ENCODE measurements at places on chromosomes 6 and 20.

DNA sequence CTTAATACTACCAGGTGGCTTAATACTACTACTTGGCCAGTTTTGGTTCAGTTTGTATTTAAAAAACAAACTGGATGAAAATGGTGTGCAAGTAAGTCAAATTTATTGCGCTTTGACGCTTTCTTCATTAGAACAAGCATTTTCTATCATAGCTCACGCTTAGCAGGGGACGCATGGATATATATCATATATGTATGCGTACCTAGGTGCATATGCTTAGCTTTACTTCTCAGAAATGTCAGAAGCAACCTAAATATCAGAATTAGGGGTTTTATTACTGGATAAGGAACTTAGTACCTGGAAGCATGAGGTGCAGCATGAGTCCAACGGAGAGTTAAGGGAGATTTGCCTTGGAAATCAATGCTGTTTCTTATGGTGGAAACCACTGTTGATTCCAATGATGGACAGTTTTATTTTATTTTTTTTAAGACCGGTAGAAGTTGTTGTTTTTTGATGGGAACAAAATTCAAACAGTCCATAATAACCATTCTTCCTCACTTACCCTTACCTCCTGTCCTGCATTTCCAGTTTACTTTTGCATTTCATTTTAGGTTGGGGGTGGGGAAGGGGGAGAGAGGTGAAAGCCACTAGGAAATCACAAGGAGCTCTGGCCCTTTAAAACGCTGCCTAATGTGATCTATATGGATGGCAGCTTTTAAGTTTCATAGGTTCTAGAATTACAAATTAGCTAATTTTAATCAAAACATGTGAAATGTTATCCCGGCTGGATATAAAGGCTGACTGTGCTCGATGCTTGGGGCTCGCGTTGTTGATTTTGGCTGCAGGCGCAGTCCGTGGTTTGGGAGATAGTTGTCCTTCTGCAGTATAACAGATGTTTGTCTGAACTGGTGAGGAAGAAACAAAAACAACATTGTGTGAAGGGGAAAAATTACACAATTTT is 2.1 kb downstream of the SOBP start:
- DNase-seq: peak; percentile 37

DNA sequence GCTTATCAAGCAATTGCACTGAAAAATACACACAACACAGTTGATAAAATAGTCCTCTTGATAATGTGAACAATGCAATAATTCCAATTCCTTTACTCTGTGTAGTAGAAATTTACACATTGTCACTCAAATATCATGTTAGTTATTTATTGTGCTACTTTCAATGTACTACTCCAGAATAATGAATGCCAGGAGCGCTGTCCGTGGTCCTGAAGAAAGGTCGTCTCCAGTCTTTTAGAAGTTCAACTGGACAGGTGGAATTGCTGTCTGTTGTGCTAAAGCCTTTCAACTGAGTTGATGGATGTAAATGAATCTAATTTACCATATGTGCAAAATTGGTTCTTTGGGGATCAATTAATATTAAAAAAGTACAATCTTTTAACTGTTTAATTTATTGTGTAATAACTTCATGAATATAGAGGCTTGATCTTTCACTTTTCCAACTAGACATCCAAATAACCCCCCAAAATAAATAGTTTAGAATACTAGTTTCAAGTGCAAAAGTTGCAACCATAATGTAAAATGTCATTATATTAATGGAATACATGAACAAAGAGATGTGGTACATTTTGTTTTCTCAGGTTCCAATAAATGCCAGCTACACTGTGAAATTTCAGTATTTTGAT is 3.2 kb downstream of the GRIK2 start:
- DNase-seq: no peak

- DNase-seq: no peak
Measured at GRCh38 chr6:54801669-54802068, 44.9 kb upstream of the FAM83B start.

- DNase-seq: no peak
Measured at GRCh38 chr6:65259059-65259458, 448.0 kb downstream of the EYS start.

DNA sequence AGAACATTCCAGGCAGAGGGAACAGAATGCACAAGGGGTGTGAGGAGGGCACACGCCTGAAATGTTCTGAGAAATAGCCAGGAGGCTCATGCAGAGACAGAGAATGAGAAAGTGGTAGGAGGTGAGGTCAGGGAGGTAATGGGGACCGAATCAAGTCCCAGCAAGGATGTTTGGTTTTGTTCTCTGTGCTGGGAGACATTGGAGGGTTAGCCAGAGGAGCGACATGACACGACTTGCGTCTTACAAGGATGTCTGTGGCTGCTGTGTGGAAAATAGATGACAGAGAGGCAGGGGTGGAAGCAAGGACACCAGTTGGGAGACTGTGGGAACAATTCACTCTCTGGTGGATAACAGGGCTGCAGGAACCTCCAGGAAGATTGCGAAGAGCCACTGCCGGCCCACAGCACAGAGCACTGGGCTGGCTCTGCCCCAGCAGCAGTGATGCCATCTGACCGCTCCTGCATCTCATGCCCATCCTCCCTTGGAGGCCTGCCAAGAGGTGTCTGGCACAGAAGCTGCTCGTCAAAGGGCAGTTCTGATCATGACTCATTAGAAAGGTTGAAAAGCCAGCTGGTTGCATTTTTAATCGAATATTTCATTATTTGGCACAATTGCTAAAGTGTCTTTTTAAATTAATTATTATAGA is 57.7 kb upstream of the CD83 start:
- DNase-seq: peak; percentile 91

DNA sequence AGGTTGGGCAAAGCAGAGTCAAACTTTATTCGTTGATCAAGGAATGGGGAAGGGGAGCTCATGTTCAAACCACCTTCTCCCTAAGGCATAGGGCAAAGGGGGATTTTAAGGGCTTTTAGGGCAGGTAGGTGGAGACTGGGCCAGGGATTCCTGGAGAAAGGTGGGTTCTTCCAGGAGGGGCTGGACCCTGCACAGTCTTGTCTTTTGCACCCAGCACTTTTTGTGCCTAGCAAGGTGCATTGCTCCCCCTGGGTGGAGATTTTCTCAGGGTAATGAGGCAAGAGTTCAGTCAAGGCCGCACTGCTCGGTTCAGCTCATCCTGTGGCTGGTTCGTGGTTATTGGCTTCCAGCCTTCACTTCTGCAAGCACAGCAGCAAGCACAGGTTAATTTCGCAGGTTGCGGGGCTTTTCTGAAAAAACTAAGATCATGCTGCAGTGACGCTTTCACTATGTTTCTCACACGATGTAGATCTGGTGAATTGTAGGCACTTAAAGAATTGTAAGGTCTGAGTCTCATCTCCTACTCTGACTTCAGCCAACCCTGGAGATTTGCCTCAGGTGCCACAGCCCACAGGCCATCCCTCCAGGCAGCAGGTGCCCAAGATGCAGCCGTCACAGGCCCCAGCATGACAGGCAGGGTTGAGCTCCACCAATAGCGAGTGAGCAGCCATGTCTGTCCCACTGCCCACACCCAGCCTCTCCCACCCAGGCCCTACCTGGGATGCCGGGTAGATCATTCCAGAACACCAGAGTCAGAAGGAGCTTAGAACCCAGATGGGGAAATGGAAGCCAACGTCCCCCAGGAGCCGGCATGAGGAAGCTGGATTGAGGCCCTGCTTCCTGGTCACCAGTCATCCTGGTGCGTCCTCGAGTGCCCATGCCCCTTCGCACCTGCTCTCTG is 37.1 kb downstream of the SUN5 start:
- no peak for DNase-seq

DNA sequence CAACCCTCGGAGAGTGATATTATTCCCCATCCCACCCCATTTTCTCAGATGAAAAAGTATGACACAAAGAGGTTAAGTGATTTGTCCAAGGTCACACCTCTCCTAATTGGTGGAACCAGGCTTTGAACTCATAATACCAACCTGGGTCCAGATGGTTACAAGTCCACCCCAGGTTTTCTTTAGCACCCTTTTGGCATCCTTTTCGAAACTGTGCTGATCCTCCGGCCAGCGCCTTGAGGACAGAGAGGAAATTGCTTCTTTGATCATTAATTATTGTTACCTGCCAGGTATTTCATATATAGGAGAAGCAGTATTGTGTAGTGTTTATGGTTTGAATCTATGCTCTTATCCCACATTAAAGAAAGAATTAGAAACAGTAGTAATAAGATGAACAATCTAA is 29.3 kb upstream of the PDYN start:
- DNase-seq: no peak

DNA sequence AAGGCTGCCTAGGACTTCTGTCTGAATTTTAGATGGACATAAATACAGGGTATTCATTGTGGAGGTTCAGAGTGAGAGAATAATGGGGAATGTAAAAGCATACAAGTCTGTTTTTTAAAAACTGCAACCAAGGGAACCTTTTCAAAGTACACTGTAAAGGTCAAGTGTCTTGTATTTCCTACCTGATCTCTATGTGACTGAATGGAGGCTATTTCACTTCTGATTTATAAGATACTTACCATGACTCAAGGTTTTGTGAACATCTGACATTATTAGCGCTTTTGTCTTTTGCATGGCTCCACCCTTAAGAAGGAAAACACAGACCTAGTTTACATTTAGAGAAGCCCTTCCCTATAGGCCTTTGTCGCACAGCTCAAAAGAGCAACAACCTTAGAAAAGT is 126.5 kb downstream of the ZFAND3 start:
- DNase-seq: no peak

- DNase-seq: no peak
Measured at GRCh38 chr20:49281059-49281912, 3.4 kb upstream of the ZNFX1 start.

DNA sequence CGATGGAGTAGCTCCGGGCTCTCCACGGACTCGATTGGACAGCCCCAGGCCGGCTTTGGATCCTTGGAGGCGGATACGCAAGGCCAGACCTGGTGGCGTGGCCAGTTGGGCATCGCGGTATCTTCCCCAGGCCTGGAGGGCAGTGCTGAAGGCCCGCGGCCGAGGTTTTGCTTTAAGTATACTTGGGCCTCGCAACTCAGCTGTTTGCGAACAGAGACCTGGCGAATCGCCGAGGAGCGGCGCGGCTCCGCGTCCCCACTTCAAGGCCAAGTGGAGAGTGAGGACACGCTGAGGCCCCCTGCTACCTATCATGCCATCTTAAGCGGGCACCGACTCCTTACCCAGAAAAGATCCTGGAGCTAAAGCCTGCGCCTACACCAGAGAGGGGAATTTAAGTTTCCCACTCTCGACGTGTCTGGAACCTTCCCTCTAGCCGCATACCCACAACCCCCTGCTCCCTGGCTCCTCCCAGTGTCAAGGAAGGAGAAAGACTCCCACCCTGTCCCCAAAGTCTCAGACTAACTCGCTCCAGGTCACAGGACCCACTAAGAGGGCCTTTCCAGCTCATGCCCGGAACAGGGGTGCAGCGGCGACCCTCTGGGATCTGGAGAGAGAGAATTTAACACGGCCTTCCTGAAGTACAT is 4.1 kb downstream of the LINC00237 start:
- no peak for DNase-seq

GRCh38 chr20:32111753-32112152 is 2.2 kb downstream of the TM9SF4 start:
- DNase-seq: no peak

DNA sequence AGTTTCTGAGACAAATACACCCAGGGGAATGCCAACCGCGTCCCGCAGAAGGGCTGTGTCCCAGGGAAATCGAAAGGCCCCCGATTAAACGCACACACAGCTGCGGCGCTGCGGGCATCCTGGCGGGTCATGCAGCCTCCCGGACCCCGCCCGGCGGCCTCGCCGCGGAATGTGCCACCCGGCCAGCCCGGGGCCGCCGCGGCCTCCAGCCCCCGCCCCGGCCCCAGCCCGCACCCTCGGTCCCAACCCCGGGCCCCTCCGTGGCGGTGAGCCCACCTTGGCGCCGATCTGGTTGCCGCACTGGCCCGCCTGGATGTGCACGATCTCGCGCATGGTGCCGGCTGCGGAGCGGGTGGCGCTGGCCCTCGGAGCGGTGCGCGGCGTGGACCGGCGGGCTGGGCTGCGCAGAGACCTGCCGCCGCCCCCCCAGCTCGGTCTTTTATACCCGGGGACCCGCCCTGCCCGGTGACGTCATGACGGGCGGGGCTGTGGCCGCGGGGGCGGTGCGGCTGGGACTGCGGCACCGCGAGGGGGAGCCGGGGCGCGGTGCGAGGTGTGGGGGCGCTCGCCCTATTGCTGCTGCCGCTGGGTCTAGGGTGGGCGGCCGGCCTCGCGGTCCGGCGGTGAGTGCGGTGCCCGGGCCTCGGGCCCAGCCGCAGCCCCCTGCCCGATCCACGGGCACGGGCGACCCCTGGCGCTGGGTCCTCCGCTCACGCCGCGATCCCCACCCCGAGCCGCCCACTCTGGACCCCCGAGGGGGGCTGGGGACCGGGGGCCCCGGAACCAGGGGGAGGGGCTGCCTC is at the start of gene TUBB2A:
Gene TUBB2A, minus strand, starts transcription at position 414 of the 803 bp plus-strand sequence. Its CDS starts 81 bp downstream, at position 333.
- DNase-seq: peak; percentile 60

- DNase-seq: no peak
Measured at GRCh38 chr6:155142168-155143028, 121.4 kb upstream of the CLDN20 start.

DNA sequence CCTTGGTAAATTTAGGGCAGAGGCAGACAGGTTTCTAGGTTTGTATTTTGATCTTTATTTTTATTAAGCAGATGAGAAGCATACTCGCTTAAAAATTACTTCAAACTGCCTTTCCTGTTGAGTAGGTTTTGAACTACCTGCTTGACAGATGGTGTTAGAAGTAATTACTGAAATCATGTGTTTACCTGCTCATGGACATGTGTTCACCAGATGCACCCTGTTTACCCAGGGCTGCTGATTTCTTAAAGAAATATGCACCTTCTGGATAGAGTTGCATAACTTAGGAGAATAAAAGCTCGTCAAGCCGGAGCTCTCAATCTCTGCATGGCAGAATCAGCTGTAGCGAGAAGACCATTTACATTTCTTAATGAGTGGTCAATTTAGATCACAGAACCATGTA is 165.1 kb downstream of the CDKAL1 start:
- peak; percentile 99 for DNase-seq

- no peak for DNase-seq
Measured at GRCh38 chr6:21171801-21172200, 421.8 kb upstream of the SOX4 start.

DNA sequence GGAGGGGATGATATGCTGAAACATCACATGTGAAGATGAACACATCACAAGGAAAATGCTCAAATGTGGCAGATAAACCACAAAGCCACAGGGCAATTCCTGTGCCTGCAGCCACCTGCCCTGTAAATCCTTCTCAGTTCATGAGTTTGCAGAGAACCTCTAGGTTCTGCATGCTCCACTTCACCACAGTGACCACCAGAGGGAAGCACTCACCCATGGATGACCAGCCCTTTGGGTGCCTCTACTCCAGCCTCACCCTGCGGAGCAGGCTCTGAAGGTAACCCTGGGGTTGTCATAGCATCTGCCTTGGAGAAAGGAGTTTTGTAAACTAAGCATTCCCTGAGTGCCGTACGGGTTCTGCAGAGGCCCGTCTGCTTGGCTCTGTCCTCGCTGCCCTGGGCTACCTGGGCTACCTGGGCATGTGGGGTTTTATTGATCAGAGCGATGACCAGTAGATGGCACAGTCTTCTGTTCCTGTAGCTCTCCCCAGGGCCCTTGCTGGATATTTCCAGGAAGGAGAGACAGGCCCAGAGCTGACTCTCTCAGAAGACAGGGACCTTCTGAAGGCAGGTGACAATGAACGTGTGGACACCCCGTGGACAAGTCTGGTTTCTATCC is 31.7 kb upstream of the CST1 start:
- DNase-seq: no peak

Data from NCI-H1105 treated with DMSO at 0.1 percent for 48 hours (cell line).